Stimulated activated CD8-positive, alpha-beta memory T cell treated with anti-CD3 and anti-CD28 coated beads, Interleukin-2, amount 100 ng/mL, for 1 hour (primary cell): ENCODE measurements at places on chromosomes 3 and 15.

- DNase-seq: no peak
These were observed 83.4 kb downstream of the ATP1B3 start for GRCh38 chr3:141959589-141960554.

- DNase-seq: no peak
These were observed 37.5 kb upstream of the MFGE8 start for GRCh38 chr15:88950600-88951160.

DNA sequence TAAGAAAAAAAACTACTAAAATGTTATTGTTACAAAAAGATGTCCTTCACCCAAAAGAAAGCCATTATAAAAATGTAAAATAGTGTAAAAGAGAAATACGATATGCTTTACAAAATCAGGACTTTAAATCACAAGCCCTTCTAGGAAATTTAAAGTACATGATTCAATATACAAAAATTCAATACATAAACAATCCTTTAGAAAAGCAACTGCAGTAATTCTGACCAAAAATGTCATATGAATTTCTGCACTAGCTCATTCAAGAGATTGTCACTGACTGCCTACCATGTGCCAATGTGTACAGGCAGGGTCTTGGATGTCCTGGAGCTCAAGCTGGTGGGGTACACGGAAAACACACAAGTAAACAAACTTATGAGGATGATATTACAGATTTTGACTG is 2.5 kb downstream of the MORC1 start:
- DNase-seq: no peak

DNA sequence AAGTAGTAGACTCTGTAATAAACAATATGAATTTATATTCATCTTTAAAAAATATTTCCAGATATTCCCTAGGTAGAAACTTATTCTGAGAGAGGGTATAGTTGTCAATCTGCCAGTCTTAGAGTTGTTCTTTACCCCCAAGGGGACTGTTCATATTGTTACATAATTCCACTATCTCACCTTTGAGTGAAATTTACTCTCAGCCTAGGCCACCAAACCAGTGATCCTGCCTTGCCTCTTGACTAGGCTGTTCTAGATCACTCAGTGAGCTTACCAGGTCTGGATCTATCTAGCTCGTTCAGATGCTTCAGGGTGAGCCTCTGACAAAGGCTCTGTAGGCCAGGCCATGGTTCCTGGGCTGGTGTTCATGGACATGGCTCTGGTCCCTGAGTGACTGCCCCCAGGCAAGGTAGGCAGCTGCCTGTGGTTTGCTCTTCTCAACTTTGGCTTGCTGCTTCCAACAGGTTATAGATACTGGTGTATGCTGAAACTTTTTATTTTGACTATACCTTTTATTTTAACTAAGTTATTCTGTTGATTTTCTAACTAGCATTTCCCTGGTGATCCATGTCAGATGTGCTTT is 27.6 kb downstream of the ZNF592 start:
- DNase-seq: no peak

GRCh38 chr3:121072133-121072532 is 164.1 kb downstream of the STXBP5L start:
- no peak for DNase-seq

DNA sequence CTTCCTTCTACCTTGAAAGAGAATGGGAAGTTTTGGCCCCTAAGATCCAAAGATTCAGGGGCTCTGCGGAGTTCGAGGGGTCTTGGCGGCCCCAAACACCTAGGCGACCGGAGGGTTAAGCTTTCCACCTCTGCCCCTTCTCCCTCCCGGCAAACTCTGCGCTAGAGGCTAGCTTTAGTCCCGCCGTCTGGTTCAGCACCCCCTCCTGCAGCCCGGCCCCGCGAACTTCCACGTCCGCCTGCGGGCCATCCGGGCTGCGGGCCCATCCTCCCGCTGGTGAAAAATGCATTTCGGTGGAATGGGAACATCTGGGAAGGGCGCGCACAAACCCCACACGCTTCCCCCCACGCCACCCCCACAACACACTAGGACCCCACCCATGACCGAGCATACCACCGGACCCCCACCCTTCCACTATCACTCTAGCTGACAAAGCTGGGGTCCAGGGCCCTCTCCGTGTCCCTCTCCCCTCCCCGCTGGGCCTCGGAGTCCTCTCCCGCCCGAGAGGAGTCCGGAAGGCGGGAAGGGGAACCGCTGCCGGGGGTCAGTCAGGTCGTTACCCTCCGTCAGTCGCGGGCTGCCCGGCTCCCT is 1.0 kb downstream of the SHOX2 start:
- DNase-seq: no peak

GRCh38 chr3:112815981-112816380 is 30.7 kb downstream of the CD200R1L start:
- no peak for DNase-seq

DNA sequence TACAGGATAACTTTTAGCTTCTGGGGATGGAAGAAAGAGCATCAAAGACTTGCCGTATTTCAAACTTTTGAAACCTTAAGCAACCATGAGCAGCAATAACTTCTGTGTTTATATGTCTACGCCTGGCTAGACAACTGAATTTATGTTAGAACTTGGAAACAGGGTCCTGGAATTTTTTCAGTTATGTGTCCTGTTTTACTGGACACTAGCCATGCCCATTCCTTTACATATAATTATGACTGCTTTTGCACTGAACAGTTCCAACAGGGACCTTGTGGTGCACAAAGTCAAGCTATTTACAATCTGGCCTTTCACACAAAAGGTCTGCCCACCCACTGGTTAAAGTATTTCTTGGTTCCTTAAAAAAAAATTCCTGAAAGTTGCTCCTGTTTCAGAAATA is 37.1 kb downstream of the TJP1 start:
- DNase-seq: no peak

DNA sequence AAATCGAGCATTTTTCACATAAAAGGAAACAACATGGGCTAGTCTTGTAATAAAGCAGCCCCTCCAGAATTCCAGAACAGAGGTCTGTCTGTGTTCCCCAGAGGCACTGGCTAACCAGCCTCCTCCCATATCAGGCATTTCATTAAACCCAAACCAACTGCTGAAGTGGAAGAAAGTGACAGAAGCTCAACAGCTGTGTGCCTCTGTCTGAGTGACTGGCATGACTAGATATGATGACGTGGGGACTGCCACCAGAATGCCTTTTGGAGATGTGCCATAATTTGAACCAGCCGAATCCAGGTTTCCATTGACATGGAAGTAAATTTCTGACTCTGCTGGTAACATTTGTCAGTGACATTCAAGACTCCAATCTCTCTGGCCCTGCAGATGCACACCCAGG is 8.7 kb downstream of the LIMD1 start:
- DNase-seq: no peak

DNA sequence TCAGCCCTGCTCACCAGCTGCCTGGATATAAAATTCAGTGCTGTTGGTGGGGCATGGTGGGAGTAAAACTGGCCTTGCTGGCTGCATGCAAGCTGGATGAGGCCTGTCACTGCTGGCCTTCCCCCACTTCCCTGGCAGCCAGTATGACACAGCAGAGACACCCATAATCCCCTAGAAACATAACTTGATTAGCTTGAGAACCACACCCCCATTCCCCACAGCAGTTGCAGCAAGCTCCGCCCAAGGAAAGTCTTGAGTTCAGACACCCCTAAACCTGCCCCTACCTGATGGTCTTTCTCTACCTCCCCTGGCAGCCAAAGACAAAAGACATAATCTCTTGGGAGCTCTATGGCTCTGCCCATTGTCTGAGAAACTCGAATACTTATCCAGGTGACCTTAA is 405.1 kb upstream of the NECTIN3 start:
- no peak for DNase-seq

- DNase-seq: no peak
These were observed 596.9 kb downstream of the ZBBX start for GRCh38 chr3:166783206-166783605.

DNA sequence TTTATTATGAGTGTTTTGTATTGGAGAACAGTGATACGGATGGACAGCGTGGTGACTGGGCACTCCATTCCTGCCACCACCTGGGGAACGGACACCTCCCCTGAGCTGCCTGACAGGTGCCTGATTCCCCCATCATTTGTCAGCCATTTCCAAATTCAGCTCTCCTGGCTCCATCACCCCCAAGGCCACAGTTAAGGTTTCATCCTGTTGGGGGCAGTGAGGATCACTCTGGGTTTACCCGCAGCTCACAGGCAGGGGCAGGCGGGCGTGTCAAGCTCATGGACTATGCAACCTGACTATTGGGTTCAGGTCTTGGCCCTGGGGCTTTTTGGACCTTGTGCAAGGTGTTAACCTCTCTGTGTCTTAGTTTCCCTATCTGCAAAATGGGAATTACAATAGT is 76.3 kb downstream of the RAB11A start:
- DNase-seq: no peak

DNA sequence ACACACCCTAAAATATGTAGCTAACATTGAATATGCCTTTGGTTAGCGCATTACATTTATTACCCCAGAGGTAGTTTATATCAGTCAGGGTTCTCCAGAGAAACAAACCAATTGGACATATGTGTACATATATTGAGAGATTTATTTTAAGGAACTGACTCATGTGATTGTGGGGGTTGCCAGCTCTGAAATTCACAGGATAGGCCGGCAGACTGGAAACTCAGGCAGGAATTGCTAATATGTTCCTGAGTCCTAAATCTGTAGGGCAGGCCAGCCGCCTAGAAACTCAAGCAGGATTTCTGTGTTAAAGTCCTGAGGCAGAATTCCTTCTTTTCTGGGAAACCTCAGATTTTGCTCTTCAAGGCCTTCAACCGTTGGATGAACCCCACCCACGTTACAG is 189.7 kb downstream of the CDIN1 start:
- DNase-seq: no peak

GRCh38 chr15:48928877-48929538 is 34.7 kb downstream of the SHC4 start:
- no peak for DNase-seq

DNA sequence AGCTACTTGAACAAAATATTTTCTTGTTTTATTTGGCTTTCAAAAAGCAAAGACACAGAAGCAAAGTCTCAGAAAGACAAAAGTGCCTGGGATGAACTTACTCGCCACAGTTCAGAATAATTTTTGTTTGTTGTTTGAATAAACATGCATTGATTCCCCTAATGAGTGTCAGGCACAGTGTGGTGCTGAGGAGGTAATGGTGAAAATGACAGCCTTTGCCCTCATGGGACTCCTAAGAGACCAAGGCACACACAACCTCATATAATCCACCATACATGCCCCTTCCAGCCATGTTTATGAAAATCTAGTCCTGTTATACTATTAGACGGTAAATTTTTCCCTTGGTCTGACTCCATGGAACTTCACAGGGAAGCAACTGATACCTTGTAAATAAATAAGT is 2.5 kb downstream of the GOLIM4 start:
- no peak for DNase-seq

DNA sequence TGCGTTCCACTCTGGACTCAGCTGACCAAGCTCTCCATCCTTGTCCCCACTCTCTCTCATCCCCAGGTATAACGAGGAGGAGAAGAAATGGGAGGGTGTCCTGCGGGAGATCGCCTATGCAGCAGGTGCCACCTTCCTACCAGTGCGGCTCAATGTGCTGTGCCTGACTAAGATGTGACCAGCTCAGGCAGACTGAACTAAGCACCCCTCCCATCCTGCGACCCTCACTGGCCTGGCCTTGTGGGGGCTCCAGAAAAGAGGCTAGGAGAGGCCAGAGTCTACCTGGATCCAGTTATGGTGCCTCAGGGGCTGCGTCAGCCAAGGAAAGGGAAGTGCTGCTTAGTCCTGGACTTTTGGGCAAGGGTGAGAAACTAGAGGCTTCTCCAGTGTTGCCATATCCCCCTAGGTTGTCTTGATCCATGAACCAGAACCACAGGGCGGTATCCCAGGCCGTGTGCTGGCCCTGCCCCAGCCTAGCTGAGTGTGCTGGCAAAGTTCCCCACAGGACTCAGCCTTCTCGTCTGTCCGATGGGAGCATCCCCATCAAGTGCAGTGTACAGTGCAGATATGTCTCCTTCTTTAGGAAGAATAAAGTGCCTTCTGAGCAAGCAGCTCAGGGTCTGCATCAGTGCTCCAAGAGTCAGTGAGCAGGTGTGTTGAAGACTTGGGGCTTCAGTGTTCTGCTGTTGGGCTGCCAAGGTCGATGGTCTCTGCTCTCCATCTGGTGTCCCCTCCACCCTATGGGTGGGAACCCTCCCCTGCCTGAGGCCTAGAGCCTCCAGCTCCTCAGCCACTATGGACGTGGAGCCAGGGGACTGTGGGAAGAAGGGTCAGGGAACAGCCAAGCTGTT is 6.7 kb downstream of the KLHL40 start:
- DNase-seq: no peak

DNA sequence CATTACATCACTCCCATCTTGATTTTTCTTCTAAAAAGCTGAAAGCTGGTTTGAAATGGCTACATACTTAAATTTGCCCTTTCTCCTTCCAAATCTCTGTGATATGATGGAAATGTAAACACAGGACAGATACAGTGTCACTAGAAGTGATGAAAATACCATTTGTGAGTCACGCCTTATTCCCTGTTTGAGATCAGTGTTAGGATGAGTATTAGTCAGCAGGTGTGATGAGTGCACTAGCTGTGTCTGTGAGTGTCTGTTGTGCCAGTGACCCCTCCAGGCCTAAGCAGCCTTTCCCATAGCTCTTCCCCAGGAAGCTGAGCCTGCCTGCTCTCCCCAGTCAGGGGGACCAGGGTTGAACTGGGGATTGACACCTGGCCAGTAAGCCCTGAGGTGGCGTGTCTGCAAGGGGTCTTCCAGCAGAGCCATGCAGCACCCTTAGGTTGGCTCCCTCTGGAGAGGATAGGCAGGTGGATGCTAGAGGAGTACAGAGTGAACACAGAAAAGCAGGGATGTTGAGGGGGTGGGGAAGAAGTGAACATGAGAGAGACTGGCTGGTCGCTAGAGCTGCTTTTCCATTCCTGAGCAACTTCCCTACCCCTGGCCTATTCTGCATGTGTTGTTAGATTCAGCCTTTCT is 92.0 kb downstream of the PDE8A start:
- DNase-seq: no peak

GRCh38 chr3:143831994-143832393 is 16.3 kb downstream of the SLC9A9 start:
- no peak for DNase-seq

GRCh38 chr15:73839699-73840377 is 33.5 kb upstream of the TBC1D21 start:
- no peak for DNase-seq

- no peak for DNase-seq
These were observed 154.1 kb upstream of the LPP start for GRCh38 chr3:187999821-188000220.

- DNase-seq: no peak
These were observed 5.4 kb downstream of the TGFBR2 start for GRCh38 chr3:30611613-30612436.

- no peak for DNase-seq
These were observed 159.5 kb upstream of the TBC1D5 start for GRCh38 chr3:17901893-17902292.

- DNase-seq: no peak
These were observed 18.4 kb upstream of the CRABP1 start for GRCh38 chr15:78321786-78322185.

- DNase-seq: no peak
These were observed 310.6 kb downstream of the NSUN3 start for GRCh38 chr3:94373456-94373855.

DNA sequence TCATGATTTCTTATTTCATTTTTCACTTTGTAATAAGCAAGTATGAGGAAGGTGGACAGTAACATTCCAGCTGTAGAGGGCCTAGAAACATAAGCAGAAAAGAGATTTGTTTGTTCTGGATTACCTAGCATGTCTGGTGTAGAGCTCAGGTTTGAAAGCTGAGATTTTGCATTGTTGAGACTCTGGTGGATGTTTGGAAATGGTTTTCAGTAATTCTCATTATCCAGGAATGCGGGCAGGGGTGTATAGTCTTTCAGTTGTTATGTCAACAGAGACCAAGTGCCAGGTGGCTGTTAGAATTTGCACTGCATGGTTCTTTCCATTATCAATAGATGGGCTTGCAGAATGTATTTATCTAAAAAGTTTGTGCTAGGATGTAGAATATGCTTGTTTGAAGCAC is 10.9 kb downstream of the GPD1L start:
- DNase-seq: no peak
